Neural crest cell (in vitro differentiated cells): ENCODE measurements at places on chromosomes 12 and 14. TPM values are rescaled to one million over a fixed set of nuclear protein-coding genes. Genes with fewer than 3 reads are reported as not detected.

The RD3L gene
- total RNA-seq: not detected in 2 replicates

The KRT85 gene
- not detected in 2 replicates for total RNA-seq

The FAM181A gene
- total RNA-seq: 13.4 and 14.7 TPM in 2 replicates

The MFAP5 gene
- total RNA-seq: not detected in 2 replicates

The GPR135 gene
- total RNA-seq: 3.3 and 3.5 TPM in 2 replicates

The TMEM119 gene
- total RNA-seq: 0.72 and 1.0 TPM in 2 replicates

The PLEKHD1 gene
- total RNA-seq: 0.14 TPM in 1 of 2 replicates, not detected in the other

The MSI1 gene
- 224 and 229 TPM in 2 replicates for total RNA-seq

The TAS2R30 gene
- total RNA-seq: 1.4 and 1.9 TPM in 2 replicates

The AMHR2 gene
- not detected in 2 replicates for total RNA-seq
